Left ventricle myocardium inferior (tissue), 1 donor: ENCODE measurements at places on chromosomes 2 and 18. TPM values are rescaled to one million over a fixed set of nuclear protein-coding genes. Genes with fewer than 3 reads are reported as not detected.
A peak's percentile ranks its signal among the peaks of the same experiment; 100 is the strongest.

GAL3ST2 gene
- total RNA-seq: not detected

FAM117B gene
- total RNA-seq: 2.4 TPM

GULP1 gene
- total RNA-seq: 5.7 TPM

SLC39A6 gene
- total RNA-seq: 11.9 TPM

PDCD1 gene
- total RNA-seq: 3.3 TPM

DNA sequence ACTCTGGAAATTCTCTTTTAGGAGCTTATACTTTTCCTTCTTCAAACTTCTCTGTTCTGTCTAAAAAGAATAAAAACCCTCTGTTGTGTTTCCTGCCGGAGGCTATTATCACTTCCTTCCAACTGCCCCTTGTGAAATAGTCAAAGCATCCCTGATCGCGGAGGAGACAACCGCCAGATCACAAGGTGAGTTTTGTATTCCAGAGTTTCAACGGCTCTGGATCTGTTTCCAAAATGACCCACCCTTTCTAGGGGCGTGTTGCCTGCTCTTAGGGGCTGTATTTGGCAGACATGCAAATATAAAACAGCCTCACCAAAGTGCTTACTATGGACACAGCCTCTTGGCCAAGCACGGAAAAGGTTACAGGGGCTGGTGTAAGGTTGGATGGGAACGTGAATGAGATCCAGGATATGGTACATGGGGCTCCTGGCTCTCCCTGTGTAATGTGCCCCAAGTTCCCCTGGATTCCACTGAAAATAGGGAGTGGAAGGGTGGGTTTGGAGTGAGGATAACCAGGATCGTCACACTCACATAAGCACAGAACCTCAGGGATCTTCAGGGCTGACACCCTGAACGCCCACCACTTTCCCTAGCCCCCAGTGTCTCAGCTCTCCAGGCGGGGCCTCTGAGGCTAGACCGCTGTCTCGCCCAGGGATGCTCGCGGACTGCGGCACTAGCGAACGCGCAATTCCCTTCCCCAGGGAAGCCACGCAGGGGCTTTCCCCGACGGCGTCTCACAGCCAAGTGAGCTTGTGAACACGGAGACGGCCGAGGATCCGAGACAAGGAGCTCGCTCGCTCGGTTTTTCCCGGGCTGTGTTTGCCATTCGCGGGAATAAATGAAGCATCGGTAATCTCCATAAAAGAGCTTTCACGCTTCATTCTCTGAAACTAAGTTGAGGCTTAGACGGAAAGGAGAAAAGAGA, 14.4 kb downstream of the EN1 start:
- peaks cover 100% of the 10 kb centered on the region for H3K27me3 ChIP-seq
- no peaks in the 10 kb centered on the region for H3K36me3 ChIP-seq
- no peak overlapping the region for H3K4me3 ChIP-seq
- peaks cover 16% of the 10 kb centered on the region for H3K4me1 ChIP-seq

GRCh38 chr2:137886083-137886831, 78.0 kb upstream of the HNMT start:
- H3K4me3 ChIP-seq: no peak overlapping the region
- peaks cover 25% of the 10 kb centered on the region for H3K27me3 ChIP-seq
- no peaks in the 10 kb centered on the region for H3K4me1 ChIP-seq
- no peak for DNase-seq
- H3K27ac ChIP-seq: no peak overlapping the region

GRCh38 chr2:211900000-211900399, 638.6 kb downstream of the ERBB4 start:
- H3K4me3 ChIP-seq: peak overlapping the region; percentile 33
- DNase-seq: no peak
- no peaks in the 10 kb centered on the region for H3K27me3 ChIP-seq

GRCh38 chr2:55846426-55846825, 77.2 kb downstream of the EFEMP1 start:
- H3K27ac ChIP-seq: no peak overlapping the region
- H3K36me3 ChIP-seq: no peaks in the 10 kb centered on the region
- no peaks in the 10 kb centered on the region for H3K27me3 ChIP-seq
- H3K4me3 ChIP-seq: no peak overlapping the region
- no peak for DNase-seq

DNA sequence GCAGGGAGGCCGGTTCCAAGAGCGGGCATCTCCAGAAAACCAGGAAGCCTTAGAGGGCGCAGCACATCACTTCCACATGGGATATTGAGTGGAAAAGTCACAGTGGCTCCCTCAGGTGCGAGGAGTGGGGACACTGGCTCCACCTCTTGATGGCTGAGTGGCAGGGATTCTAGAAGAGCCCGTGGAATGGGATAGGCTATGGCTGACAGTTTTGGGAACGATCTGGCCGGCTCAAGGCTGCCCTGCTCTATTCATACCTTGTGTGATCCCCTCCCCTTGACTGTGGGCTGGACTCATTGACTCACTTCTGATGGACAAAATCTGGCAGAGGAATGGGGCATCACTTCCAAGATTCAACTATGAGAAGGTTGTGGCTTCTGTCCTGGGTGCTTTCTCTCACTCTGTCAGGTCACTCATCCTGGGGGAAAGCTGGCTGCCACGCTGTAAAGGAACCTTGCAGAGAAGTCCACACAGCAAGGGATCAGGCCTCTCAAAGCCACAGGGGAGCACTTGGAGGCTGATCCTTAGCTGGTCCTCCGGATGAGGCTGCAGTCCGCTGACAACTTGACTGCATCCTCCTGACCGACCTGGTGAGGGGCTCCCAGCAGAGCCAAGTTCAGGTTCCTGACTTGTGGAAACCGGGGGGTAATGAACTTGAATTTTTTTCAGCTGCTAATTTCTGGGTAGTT, 46.7 kb upstream of the HS6ST1 start:
- H3K4me3 ChIP-seq: no peak overlapping the region
- H3K27me3 ChIP-seq: no peaks in the 10 kb centered on the region
- no peak overlapping the region for H3K27ac ChIP-seq
- no peak for DNase-seq
- peaks cover 7% of the 10 kb centered on the region for H3K4me1 ChIP-seq
- H3K36me3 ChIP-seq: no peaks in the 10 kb centered on the region

DNA sequence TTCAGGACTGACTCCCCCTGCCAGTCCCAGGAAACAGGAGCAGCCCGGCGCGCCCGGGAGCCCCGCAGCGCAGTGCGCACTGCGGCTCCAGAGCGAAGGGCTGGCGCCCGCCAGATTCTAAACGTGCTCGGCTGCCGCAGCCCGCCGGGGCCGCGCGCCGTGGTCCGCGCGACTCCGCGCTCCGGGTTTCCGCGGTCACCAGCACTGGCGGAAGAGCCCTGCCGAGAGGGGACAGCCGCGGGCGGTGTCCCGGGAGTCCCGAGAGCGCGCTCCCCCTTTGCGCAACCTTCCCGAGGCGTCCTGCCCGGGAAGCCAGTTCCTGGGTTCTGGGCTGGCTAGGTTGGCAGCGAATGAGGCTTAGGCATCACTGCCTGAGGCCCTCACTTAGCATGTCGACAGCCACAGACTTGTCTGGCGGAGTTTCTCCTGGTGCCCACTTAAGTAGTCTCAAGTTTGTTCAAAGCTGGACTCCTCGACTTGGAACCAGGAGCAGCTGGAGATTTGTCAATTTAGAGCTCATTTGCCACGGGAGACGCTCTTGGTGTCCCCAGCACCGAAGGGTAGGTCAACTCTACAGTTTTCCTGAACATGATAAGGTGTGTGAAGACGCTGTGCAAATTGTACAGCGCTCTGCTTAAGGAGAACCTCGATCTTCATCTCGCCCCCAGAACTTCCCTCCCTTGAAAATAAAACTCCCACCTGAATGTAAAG, 1.5 kb upstream of the VSNL1 start:
- peak overlapping the region; percentile 91 for H3K27ac ChIP-seq
- H3K27me3 ChIP-seq: peaks cover 72% of the 10 kb centered on the region
- peaks cover 36% of the 10 kb centered on the region for H3K4me1 ChIP-seq
- peak; percentile 70 for DNase-seq

- H3K4me3 ChIP-seq: no peak overlapping the region
- H3K27me3 ChIP-seq: no peaks in the 10 kb centered on the region
- H3K4me1 ChIP-seq: peaks cover 28% of the 10 kb centered on the region
- H3K36me3 ChIP-seq: peaks cover 42% of the 10 kb centered on the region
Observed at GRCh38 chr2:88036606-88037005, 19.0 kb downstream of the KRCC1 start.

- H3K27me3 ChIP-seq: no peaks in the 10 kb centered on the region
- H3K4me3 ChIP-seq: no peak overlapping the region
- no peak for DNase-seq
- no peaks in the 10 kb centered on the region for H3K36me3 ChIP-seq
- no peaks in the 10 kb centered on the region for H3K4me1 ChIP-seq
Observed at GRCh38 chr18:56389190-56389589, 249.2 kb downstream of the TXNL1 start.

- peaks cover 5% of the 10 kb centered on the region for H3K4me1 ChIP-seq
- no peaks in the 10 kb centered on the region for H3K27me3 ChIP-seq
- no peak overlapping the region for H3K4me3 ChIP-seq
- no peak overlapping the region for H3K27ac ChIP-seq
- peaks cover 40% of the 10 kb centered on the region for H3K36me3 ChIP-seq
- no peak for DNase-seq
Observed at GRCh38 chr18:76963936-76964335, 141.6 kb downstream of the ZNF236 start.

DNA sequence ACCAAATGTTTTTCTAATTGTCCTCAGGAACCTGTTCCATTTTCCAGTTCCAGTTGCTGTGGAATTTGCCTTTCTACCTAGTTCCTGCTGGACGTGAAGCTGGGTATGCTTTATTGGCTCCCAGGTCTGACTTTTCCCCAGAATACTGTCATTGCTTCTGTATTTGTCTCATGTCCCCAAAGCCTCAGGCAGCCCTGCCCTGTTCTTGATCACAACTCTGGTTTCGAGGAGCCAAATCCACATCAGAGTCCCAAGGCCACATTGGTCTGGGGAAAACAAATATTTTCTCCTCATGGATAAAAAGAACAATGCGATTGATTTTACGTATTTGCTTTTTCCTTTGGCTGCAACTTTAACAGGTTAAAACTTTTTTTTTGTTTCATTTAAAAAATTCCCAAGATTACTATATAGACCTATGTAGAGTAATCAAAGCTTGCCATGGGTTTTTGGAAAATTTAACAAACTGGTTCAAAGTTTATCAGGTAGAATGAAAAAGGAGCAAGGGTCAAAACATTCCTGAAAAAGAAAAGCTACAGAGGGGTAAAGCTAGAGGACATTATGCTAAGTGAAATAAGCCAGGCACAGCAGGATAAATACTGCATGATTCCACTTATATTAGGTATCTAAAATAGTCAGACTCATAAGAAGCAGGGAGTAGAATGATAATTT, 85.2 kb downstream of the MDH1 start:
- H3K4me3 ChIP-seq: no peak overlapping the region
- no peaks in the 10 kb centered on the region for H3K4me1 ChIP-seq
- no peak for DNase-seq
- H3K27ac ChIP-seq: no peak overlapping the region

DNA sequence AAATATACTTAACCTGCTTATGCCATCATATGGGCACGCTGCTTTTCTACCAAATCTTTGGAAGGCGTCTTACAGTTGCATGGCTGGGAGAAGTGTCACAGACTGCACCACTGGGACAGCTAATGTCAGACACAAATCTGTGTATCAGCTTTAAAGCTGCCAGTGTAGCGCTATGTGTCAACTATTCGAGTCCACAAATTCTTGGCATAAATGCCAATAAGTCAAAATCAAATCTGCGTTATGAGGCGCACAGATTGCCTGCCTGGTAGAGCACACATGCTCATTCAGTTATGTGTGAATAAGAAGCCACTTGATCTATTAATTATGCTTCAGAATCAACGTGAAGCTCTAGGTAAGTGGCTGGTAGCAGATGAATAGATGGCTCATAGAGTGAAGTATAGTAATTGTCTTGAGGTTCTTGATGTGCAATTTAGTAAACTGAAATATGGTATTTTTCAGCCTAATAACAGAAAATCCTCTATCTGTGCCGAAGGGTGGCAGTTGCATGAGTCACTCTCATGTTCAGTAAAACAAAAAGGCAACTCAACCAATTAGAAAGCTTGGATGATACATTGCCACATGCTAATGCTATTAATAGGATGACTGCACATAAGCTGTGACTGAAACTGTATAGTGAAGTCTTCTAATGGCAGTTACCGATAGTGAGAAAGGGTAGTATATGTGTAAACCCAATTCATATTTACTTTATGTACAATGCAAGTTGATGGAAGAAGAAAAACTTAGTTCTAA, 52.0 kb downstream of the DCC start:
- no peaks in the 10 kb centered on the region for H3K27me3 ChIP-seq
- H3K4me3 ChIP-seq: no peak overlapping the region
- no peaks in the 10 kb centered on the region for H3K36me3 ChIP-seq

DNA sequence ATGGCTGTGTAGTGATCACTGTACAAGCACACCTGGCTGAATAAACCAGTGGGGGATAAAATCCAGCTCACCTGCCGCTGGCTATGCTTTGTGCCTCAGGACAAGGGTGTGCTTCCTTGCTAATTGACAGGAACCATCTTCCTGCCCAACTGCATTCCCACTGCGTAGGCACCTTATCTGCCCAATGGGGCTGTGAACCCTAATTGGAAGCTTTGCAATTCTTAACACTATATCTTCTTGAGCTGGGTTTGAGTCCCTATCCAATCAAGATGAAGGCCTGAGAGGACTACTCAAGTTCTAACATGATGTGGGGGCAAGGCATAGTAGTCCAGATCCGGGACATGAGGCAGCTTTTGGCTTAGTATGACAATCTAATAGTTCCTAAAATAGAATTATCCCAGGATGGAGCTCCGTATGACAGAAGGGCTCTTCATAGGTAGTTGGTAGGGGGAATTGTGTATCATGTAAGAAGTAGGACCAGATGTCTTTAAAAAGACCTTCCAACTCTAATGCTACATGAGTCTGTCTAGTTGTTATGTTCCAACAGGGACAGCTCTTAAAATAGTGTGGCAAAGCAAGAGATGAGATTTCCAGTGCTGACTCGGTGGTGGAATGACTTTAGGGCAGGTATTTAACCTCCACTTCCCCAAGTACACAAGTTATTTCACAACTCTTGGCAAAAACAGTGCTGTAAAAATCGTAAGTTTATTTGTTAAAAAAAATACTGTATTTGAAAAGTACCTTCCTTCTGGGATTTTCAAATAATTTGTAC, 2.3 kb upstream of the TMEM150A start:
- peak overlapping the region; percentile 92 for H3K27ac ChIP-seq
- no peak for DNase-seq
- H3K36me3 ChIP-seq: peaks cover 12% of the 10 kb centered on the region
- peaks cover 87% of the 10 kb centered on the region for H3K4me1 ChIP-seq
- H3K4me3 ChIP-seq: peak overlapping the region; percentile 82
- no peaks in the 10 kb centered on the region for H3K27me3 ChIP-seq

DNA sequence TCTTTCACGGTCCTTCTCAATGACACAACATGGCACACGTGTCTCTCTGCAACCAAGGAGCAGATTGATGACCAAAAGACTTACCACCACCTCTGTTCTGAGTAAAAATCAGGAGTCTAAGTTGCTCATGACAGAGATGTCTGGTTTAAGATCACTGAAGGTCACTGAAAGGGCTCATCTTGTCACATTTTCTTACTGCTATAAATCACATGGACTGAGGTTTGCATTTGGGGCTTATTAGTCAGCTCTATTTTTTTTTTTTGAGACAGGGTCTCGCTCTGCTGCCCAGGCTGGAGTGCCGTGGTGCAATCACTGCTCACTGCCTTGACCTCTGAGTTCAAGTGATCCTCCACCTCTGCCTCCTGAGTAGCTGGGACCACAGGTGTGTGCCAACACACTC, 19.4 kb downstream of the CFLAR start:
- peaks cover 86% of the 10 kb centered on the region for H3K36me3 ChIP-seq
- peak overlapping the region; percentile 14 for H3K4me3 ChIP-seq
- peak overlapping the region; percentile 100 for H3K27ac ChIP-seq
- no peaks in the 10 kb centered on the region for H3K27me3 ChIP-seq
